ENCODE measurements at places on chromosomes 13 and 19. TPM values are rescaled to one million over a fixed set of nuclear protein-coding genes. Genes with fewer than 3 reads are reported as not detected.

DNA sequence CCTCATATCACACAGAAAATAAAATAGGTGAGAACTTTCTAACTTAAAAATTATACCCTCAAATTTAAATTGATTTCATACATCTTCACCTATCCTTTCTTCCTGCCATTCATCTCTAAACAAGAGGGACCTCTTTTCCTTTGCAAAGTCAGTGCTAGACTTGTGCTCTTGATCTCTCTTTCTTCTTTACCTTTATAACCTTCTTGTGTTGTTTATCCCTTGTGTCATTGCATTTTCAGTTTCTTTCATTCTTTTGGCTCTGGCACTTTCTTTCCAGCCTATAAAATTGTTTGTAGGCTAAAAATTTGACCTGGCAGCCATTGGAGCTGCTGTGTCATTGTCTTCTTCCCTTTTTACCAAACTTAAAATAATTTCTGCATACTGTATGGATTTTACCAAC is 190.1 kb downstream of the GPC5 start:
- no peak for DNase-seq

KLK13 gene
- not detected for total RNA-seq

FAM124A gene
- total RNA-seq, result 1.9 TPM

AXL gene
- total RNA-seq, result 53.7 TPM

DNA sequence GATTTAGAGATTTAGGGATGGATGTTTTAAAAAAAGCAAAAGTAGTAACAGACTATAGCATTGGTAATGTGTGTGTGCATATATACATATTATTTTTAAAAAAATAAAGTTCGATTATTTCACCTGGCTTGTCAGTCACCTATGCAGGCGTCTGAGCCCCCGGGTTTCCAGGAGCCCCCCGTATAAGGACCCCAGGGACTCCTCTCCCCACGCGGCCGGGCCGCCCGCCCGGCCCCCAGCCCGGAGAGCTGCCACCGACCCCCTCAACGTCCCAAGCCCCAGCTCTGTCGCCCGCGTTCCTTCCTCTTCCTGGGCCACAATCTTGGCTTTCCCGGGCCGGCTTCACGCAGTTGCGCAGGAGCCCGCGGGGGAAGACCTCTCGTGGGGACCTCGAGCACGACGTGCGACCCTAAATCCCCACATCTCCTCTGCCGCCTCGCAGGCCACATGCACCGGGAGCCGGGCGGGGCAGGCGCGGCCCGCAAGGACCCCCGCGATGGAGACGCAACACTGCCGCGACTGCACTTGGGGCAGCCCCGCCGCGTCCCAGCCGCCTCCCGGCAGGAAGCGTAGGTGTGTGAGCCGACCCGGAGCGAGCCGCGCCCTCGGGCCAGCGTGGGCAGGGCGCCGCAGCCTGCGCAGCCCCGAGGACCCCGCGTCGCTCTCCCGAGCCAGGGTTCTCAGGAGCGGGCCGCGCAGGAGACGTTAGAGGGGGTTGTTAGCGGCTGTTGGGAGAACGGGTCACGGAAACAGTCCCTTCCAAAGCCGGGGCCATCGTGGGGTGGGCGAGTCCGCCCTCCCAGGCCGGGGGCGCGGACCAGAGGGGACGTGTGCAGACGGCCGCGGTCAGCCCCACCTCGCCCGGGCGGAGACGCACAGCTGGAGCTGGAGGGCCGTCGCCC is 840 bp upstream of the CCNA1 start:
- DNase-seq, result no peak

SHD gene
- 3.6 TPM for total RNA-seq

DNA sequence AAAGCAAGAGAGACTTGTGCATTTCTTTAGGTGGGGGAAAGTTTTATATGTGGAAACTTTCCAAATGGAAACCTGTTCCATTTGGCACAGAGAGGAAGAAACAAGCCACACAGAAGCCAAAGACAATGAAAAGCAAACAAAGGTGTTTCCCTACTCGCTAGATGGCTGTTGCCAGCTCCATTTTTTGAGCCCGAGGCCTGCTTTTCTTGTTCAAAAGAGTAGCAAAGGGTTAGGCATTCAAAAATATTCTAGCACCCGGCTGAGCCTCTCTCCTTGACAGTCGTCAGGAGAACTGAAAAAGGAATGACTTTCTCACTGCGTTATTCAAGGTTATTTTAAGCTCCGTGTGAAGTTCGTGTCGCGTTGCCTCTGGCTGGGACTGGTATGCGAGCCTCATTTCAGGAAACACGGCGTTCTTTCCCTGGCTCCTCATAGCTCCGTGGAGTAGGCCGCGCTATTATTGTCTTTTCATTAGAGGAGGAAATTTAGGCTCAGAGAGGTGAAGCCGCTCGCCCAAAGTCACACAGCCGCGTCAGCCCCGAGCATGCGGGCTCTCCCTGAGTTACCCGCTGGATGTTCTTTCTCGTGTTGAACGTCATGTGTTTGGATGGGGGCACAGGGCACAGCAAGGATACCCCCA is 7.6 kb downstream of the TRPM4 start:
- DNase-seq, result no peak

GRCh38 chr13:91725646-91726045 is 327.2 kb downstream of the GPC5 start:
- DNase-seq, result no peak
